ENCODE measurements at places on chromosomes 5 and 9. TPM values are rescaled to one million over a fixed set of nuclear protein-coding genes. Genes with fewer than 3 reads are reported as not detected.

Gene TLR4
- total RNA-seq, result not detected

DNA sequence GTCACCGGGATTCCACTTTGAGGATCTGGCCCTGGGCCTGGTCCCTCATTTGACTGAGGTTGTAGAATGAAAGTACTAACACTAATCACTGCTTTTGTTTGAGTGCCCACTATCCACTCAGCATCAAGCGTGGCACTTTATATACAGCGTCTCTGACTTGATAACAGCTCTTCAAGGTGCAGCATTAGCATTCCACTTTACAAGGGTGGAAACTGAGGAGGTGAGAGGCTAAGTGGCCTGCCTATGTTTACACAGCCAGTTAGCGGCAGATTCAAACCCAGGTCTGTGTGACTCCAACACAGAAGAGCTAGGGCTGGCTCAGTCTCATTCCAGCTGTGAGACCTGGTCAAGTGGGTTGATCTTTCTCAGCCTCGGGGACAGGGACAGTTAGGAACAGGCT is 5.9 kb downstream of the KCNMB1 start:
- no peak overlapping the region for H3K27ac ChIP-seq
- H3K4me3 ChIP-seq, result no peak overlapping the region
- no peaks in the 10 kb centered on the region for H3K36me3 ChIP-seq
- peaks cover 14% of the 10 kb centered on the region for H3K27me3 ChIP-seq
- no peaks in the 10 kb centered on the region for H3K4me1 ChIP-seq
- no peak for DNase-seq

GRCh38 chr5:61949679-61950435 is 356.1 kb upstream of the KIF2A start:
- DNase-seq, result no peak
- no peaks in the 10 kb centered on the region for H3K4me1 ChIP-seq
- H3K27ac ChIP-seq, result no peak overlapping the region
- H3K4me3 ChIP-seq, result no peak overlapping the region
- H3K27me3 ChIP-seq, result no peaks in the 10 kb centered on the region

GRCh38 chr9:17669206-17669605 is 90.3 kb downstream of the SH3GL2 start:
- DNase-seq, result no peak
- H3K36me3 ChIP-seq, result no peaks in the 10 kb centered on the region
- no peaks in the 10 kb centered on the region for H3K4me1 ChIP-seq
